ENCODE measurements at places on chromosomes 12 and 14.

- no peak for DNase-seq
Measured at GRCh38 chr12:102513272-102513671, 32.9 kb upstream of the IGF1 start.

DNA sequence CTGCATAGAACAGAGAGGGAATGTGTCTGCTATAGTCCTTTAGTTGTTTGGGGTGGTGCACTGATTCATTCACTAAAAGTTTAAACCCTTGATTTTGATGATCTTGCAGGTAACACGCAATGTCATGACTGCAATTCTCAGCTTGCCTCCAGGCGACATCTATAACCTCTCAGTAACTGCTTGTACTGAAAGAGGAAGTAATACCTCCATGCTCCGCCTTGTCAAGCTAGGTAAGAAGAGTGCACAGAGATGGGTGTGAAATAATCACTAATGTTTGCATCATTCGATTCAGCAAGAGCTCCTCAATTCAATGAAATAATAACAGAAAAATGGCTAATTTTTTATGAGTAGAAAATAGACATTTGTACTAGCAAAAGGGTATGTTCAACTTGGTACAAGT lies 203.7 kb downstream of the PTPRO start:
- no peak for DNase-seq

GRCh38 chr12:57552835-57553313 lies 3.0 kb downstream of the KIF5A start:
- no peak for DNase-seq

GRCh38 chr14:57737598-57737997 lies 128.3 kb downstream of the SLC35F4 start:
- no peak for DNase-seq

- DNase-seq, result peak; percentile 79
Measured at GRCh38 chr14:70821584-70822529, 12.5 kb upstream of the MAP3K9 start.

DNA sequence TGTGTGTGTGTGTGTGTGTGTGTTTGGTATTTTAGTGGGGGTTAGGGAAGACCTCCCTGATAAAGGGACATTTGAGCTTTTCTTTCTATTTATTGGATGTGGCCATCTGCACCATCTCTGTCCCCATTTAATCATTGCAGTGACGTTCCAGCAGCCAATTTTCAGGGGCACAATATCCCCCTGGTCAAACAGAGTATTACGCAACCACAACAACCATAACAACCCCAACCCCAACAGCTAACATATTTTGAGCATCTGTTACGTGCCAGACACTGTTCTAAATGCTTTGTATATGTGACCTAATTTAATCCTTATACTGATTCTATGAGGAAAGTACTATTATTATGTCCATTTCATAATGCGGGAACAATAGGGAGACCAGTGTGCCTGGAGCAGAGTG lies 87.4 kb downstream of the TTC8 start:
- DNase-seq, result no peak

GRCh38 chr12:47547077-47547476 lies 158.8 kb downstream of the RPAP3 start:
- no peak for DNase-seq
